Upper lobe of left lung (tissue), 6 donors: ENCODE measurements at places on chromosomes 1 and 21. TPM values are rescaled to one million over a fixed set of nuclear protein-coding genes. Genes with fewer than 3 reads are reported as not detected.

DNA sequence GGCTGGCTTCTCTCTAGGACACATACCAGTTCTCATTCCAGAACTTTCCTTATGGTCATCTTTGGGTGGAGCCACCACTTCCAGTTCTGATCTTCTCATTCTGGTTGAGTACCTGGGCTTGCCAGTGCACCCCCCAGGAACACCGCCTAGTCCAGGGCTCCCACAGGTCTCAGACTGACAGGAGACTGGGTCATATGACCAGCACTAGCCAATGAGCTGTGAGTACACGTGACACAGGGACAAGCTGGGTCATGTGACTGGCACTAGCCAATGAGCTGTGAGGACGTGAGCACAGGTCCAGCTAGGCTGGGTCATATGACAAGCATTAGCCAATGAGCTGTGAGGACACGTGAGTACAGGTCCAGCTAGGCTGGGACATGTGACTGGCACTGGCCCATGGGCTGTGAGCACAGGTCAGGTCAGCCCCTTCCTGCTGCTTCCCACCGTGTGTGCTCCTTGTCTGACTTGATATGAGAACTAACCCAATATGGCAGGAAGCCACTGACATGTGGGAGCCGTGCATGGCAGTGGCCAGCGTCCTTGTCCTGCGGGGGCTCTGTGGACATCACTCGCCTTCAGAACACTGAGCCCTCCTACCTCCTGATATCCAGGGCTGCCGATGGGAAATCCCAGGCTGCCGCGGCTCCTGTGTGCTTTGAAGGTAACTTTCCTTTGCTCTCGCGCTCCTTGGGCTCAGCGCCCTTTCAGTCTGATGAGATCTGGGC, 22.7 kb downstream of the KRTAP10-1 start:
- DNase-seq: no peak

DNA sequence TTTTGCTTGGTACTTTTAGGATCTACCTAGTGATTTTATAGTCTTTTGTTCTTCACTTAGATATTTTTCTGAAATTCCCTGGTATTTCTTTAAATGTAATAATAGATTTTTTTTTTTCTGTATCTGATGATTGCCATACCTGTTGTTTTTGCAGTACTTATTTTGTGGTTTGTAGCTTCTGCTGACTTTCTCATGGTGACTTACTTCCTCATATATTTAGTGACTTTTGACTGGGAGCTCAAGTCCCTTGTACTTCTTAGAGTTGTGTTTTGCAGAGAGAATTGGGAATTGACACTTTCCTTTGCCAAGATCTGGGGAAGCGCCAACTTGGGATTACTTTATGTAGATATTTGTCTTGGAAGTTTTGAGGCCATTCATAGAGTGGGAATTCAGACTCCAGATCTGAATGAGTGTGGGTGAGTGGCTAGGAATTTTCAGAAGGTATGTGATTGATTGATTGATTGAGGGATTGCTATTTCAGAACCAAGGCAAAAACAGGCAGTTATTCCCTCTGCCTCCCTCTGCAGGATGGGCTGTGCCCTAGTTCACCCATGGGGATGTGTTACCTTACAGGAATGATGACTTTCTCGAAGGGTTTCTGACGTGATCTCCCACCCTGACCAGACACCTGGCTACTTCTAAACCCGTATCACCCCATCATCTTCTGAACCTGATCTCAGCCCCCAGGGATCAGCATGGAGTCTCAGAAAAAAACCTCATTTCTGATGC, 219.5 kb downstream of the URB2 start:
- DNase-seq: no peak

DNA sequence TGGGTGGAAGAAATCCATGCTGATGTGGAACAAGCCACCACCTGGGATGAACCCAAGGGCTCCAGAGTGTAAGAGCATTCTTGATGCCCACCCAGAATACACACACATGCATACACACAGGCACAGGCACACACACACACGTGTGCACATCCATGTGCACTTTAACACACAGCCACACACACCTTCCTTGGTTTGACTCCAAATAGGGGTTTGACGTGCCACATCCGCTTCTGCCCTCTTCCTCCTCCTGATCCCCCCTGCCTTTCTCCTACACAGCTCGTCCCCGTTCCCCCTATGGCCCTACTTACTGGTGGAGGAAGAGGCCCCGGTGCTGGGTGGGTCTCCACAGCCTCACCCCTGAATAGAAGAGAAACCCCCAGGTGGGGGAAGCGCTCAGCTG, 16.0 kb downstream of the SPATA21 start:
- no peak for DNase-seq

CHODL gene
- total RNA-seq: 0.39 TPM

DNA sequence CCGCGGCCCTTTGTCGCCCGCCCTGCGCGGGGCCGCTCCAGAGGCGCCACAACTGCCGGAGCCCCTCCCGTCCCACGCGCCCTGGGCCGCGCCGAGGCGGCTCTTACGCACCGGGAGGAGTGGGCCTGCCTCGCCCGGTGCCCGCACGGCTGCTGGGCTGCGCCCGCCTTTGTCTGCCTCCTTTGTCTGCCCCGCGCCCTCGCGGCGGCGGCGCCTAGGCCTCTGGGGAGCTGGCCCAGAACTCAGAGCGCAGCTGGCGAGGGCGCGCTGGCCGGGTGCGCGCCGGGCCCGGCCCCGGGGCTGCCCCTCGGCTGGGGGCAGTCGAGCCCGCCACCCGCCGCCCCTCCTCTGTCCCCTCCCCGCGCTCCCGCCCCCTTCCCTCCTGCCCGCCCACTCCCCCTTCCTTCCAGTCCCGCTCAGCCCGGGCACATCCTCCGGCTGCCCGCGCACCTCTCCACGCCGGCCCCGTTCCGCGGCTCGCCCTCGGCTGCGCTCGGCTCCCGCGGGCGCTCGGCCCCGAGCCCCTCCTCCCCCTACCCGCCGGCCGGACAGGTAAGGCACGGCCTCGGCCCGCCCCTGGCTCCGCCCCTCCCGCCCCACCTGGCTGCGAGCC, at the start of gene DRAXIN:
DRAXIN (plus strand) TSS at position 409 of the 613 bp plus-strand sequence. CDS start 14,549 bp downstream, outside the sequence.
- DNase-seq: peak; percentile 85

DNA sequence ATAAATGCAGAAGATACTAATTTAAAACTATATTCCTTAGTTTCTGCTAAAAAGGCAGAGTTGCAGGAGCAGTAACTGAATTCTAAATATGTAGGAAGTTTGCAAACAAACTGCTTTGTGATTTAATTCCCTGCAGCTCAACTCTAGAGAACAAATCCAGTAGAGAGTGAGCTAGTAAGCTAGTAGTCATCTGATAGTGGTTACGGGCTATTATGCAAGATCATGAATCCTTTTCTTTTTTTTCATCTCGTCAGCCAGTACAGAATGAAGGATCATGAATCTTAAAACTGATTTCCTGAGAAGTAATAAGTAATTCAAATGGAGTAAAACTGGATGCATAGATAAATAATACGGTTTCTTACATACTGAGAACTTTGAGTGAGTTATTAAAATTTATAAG, 3.3 kb downstream of the DPH5 start:
- no peak for DNase-seq

CD2 gene
- 9.3 TPM for total RNA-seq

DNA sequence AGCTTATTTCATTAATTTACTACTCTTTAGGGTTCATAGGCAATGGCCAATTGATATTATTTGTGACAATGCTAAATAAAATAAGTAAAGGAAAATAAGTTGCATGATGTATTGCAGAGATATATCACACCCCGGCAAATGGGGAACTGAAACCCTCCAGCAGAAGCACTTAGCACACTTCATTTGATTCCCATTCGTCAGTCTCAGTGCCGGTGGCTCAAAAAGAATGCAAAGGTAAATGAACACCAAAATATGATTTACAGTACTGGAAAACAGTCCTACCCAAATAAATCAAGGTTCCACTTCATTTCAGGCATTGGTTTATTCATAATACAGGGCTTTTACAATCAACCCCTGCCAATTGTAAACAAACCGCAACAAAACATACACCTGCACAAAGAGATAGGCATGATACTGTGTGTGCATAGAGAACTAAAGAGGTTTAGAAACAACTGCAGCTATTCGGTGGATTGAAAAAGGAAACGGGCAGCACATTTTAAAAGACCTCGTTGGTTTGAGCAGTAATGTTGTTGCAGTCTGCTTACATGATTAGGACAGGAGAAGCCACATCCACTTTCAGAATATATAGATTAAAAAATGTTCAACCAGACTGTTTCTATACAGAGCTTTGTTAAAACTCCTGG, 1019.2 kb downstream of the TTLL7 start:
- DNase-seq: no peak

- DNase-seq: no peak
Observed at GRCh38 chr1:6025269-6026094, 20.2 kb upstream of the KCNAB2 start.

ZNF683 gene
- total RNA-seq: 0.72 TPM

SERPINC1 gene
- total RNA-seq: not detected

DNA sequence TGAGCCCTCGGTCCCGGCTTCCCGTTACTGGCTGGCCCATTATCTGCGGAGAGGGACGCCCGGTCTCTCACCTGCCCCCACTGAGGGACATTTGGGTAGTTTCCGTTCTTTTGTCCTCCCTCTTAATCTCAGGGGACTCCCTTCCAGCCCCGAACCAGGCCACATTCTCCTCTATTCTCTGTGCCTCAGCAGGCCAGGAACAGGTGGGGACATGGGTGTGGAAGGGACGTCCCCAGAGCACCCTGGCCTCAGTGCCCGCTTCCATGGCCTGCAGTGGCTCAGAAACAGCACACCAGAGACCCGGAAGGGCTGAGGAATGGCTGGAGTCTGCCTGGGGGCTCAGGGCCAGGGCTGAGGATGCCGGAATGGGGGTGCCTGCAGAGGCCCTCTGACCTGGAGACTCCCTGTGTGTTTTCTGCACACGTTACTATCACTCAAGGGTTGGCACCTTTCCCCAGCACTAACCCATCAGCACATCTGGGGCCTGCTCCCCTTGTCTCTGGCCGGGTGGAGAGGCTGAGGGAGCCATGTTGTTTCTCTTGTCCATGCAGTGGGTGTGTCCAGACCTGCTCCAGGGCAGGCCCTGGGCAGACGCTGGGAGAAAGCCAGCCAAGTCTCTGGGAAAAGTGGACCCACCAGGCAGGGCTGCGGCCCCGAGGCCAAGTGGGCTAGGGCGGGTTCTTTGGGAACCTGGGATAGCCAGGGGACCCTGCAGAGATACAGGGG, 10.0 kb upstream of the DNMT3L start:
- no peak for DNase-seq

S100A16 gene
- 88.5 TPM for total RNA-seq

GRCh38 chr1:10682108-10682445, 114.4 kb downstream of the CASZ1 start:
- DNase-seq: no peak

HSPB7 gene
- total RNA-seq: 2.4 TPM

DNA sequence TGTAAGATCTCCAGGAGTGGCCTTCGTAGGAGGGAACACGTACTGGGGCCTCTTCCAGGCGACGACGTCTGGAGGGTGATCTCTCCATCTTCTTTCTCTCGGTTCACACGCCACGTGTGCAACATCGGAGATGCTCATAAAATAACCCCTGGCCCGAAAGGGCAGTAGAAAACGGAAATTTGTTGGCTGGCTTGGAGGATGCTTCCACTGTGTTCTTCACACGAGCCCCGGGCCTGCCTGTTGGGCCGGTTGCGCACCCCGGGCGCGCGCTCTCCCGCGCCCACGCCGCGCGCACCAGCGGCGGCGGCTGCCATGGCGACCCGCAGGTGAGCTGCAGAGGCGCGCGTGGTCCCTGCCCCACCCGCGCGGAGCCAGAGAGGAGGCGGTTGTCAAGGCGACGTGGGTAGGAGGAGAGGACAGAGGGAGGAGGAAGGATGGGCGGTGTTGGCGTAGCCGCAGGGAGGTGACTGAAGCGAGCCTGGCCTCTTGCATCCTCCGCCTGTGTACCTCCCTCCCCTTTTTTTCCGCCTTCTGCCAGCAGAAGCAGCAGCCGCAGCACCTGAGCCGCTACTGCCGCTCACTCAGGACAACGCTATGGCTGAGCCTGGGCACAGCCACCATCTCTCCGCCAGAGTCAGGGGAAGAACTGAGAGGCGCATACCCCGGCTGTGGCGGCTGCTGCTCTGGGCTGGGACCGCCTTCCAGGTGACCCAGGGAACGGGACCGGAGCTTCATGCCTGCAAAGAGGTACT, at the start of gene ELAPOR1:
ELAPOR1 (plus strand) TSS at position 526 of the 752 bp plus-strand sequence; CDS start at position 595, 69 bp downstream.
- DNase-seq: peak; percentile 71

DNA sequence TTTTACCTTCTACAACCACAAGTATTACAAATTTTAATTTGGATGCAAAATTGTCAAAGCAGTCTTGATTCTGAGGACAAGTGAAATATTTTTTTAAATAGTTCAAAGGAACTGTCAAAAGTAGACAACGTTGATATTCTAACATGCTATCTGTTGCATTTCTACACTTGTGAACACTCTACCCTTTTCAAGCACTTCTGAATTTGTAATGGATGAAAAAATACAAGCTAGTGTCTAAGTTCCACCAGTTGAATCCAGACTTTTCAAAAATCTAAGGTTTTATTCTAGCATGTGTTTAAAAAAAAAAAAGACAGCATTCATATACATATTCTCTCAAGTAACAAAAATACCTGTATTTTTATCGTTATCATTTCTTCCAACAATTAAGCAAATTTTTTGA, 2.1 kb downstream of the ARID4B start:
- no peak for DNase-seq

DNA sequence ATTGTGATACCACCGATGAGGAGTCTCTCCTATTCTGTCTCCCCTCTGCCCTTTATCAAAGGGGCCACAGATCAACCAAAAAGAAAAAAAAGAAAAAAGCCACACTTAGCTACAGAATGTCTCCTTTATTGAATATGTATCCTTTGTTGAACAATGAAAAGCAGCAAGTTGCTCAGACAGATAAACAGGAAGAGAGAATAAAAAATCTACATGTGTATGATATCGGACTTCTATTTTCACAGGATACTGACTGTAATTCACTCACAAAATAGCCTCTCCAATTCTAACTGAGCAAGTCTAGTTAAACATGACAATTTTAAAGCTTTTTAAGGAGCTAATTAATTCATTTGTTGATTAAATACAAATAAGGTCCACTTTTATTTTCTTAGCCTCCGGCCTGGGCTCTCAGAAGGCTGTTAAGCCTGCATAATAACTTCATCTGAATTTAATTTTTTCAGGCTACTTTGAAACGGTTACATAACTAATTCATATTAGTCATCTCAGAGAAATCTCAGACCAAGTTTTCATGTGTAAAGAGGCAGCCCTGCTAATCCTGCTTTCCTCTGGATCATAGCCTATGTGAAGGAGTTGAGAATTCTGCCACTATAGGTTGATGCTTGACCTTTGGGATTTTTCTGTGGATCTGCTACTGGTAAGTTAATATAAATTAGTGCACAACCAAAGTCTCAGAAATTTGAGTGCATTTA, 304.1 kb upstream of the NR5A2 start:
- DNase-seq: no peak
